ENCODE measurements at places on chromosomes 12 and 14. TPM values are rescaled to one million over a fixed set of nuclear protein-coding genes. Genes with fewer than 3 reads are reported as not detected.
A peak's percentile ranks its signal among the peaks of the same experiment; 100 is the strongest.

Gene KRT76
- total RNA-seq: not detected

- peak; percentile 76 for DNase-seq
Observed at GRCh38 chr12:52082988-52083637, 3.6 kb downstream of the SMIM41 start.

GRCh38 chr14:61368114-61368710 is 46.8 kb downstream of the PRKCH start:
- no peak for DNase-seq

Gene GYS2
- not detected for total RNA-seq

Gene LIN7A
- 0.19 TPM for total RNA-seq

DNA sequence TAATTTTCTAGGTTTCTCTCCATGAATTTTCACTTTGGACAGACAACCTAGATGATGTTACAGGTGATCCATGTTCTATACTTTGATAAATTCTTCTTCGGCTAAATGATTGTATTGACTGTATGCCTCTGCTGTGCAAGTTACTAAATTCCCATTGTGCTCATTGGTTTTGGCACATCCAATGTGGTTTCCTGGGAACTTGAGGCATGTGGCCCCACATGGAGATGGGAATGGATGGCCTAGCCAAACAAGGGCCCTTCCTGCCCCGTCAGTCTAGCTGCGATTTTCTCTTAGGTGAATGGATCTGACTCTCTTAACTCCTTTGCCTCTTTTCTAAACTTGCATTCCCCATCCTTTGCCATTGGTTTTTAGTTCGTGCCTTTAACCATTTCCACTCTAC is 186.2 kb downstream of the PELI2 start:
- no peak for DNase-seq

DNA sequence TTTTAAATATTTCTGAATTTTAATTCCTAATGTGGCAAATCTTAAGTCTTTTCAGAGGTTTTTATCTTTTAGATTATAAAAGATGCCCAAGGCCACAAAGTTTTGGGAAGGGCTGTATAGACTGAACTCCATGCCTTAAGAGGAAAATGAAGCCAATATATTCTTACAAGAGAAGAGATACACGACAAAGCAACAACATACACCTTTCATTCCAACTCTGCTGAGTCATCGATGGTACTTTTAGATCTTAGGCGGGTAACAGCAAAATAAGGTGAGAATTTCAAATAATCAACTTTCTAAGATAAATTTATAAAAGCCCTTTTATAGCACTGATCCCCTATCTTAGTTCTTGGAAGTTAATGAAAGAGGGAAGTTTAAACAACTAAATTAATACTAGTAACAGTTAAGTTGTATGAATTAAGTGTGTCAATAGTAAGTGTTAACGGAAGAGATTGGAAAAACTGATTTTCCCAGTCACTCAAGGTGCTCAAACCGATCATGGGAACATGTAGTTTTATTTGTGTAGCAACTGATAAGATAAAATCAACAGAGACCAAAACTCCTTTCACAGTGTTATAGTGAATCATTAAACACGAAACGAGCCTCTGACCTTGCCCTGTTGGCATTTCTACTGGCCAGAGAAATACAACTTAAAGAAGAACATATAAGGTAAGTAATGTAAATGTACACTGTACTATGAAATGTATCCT is 18.8 kb upstream of the PIK3C2G start:
- no peak for DNase-seq

DNA sequence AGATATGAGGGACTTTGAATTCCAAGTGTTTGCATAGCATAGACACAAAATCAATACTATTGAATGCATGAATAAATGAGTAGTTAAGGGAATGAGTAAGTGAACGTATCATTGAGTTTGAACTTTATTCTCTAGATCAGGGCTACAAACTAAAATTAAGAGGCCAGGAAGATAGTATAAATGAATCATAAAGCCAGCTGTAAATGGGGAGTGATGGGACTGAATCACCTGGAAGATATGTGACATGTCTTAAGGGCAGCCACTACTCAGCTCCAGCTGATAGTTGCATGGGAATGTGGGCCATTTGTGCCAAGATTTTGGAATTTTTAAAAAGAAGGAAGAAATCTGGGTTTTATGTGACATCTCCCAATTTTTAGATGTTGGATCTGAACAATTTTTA is 229.9 kb downstream of the AKAP6 start:
- DNase-seq: no peak

Gene TMED10
- 313 TPM for total RNA-seq

DNA sequence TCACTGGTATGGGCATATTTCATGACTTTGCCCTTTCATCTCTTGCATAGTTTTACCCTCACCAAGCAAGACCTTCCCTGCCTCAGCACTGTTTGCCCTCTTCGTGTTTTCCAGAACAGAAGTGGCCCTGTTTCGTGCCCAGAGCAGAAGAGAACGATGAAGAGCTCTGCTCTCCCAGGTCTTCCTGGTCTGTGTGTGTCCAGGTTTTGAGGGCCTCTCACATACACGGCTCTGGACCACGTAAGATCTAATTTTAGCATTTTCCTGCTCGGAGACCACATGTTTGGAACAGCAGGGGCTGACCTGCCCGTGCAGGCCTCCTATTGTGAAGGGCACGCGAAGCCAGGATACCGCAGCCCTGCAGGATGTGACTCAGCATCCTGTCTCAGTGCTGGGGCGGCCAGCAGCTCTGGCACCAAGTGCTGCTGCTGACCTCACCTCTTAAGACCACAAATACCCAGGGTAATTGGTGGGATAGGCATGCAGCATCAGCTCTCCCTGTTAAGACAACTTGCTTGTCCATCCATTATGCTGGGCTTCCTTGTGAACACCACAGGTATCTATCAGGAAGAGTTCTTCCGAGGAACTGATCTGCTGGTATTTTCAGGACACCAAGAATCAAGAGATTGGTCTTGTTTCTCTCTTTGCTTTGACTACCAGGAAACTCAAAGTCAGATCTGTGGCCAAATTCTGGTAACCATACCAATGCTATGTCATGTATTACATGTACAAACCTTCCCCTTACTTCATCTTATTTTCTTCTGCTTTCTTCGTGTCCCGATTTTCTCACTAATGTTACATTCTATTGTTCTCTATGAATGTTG is 19.0 kb downstream of the SSH1 start:
- DNase-seq: peak; percentile 100

Gene CRACR2A
- total RNA-seq: 8.8 TPM

GRCh38 chr12:8054816-8055215 is 11.3 kb downstream of the C3AR1 start:
- DNase-seq: no peak

- no peak for DNase-seq
Observed at GRCh38 chr12:12951504-12951903, 466 bp downstream of the GPRC5D start.

Gene KRT3
- total RNA-seq: not detected

- DNase-seq: no peak
Observed at GRCh38 chr14:50085570-50086320, 30.6 kb downstream of the VCPKMT start.

Gene PLEKHG7
- total RNA-seq: not detected

Gene TAC3
- not detected for total RNA-seq

Gene OTUB2
- total RNA-seq: 0.84 TPM

GRCh38 chr12:124558313-124558712 is 9.1 kb downstream of the NCOR2 start:
- no peak for DNase-seq

Gene ZFP36L1
- 72.2 TPM for total RNA-seq

- DNase-seq: no peak
Observed at GRCh38 chr14:27012641-27013040, 414.8 kb upstream of the NOVA1 start.

DNA sequence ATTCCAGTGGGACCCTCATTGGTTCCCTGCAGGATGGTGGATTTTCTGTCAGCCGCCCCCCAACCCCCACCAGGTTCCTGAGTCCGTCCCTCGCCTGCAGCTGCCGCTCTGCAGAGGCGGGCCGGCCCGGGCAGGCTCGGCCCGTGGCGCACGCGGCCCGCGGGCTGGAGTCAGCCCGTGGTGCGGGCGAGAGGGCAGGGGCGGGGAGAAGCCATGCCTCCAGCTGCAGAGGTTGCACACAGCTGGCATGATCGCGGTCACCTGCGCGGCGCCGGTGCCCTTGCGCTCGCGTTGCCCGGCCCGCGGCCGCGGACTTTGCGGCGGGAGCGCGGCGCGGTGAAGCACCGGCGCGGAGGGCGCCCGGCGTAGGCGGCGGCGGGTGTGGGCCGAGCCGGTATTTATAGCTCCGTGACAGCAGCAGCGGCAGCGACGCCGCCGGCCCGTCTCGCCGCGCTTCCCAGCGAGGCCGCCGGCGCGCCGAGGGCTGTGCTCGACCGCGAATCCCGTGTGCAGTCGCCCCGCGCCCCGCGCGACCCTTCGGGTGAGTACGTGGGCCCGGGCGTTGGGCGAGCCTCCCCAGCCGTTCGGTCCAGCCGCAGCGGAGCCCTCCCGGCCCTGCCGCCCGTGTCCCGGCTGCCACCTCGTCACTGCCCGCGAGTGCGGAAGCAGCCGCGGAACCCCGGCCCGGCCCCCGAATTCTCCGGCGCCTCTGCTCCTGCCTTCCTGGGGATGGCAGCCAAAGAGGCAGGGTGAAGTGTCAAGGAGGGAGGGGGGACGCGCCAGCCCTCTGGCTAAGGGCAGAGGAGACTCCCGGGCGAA is at the start of gene TMEM117:
Gene TMEM117 (plus strand): TSS at position 426 of the 819 bp plus-strand sequence.
- peak; percentile 54 for DNase-seq

Gene SETD1B
- 2.7 TPM for total RNA-seq

Gene TGM1
- total RNA-seq: 0.17 TPM

Gene RNASE7
- total RNA-seq: not detected

DNA sequence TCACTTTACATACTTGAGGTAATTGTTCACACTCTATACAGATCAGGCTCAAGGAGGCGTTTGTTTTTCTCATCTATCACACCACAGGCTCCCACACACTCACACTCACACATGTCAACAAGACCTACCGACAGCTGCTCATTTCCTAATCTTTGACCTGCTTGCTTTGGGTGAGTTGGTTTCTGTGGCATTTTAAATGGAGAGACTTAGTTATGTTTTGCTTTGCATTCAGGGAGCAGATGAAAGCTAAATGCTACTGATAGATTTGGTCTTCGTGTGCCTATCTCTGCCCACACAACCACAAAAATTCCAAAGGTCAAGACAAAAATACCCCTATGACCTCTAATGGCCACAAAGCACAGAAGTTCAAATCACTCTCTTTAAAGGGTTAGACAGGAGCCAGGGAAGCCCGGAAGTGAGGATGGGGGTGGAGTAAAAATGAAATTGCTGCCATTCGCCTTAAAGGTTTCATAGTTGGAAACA is 203.5 kb upstream of the G2E3 start:
- no peak for DNase-seq

Gene CYP27B1
- 0.47 TPM for total RNA-seq

DNA sequence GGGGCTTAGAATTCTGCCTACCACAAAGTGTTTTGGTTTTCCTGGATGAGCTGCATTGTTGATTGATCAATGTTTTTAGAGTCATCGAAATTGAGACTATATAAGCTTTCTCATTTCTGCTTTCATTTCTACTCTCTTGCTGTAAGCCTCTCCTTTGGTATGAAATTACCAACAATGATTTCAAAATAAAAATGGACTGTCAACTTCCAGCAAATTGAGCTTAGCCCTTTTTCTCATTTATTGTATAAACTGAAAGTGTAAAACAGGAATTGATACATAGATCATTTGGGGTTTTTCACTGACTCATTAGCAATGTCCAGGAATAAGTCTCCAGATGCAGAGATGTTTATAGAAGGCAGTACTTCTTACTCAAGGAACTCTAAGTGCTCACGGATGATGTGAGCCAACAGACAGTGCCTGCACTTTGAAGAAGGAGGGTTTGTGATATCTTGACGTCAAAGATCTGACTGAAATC is 20.0 kb upstream of the PCNX1 start:
- no peak for DNase-seq

GRCh38 chr14:34843011-34843554 is 32.1 kb downstream of the BAZ1A start:
- peak; percentile 57 for DNase-seq

Gene LGMN
- 76.6 TPM for total RNA-seq

GRCh38 chr14:104805326-104805678 is 4.4 kb downstream of the ZBTB42 start:
- DNase-seq: no peak

GRCh38 chr14:66739826-66740225 is 231.9 kb downstream of the GPHN start:
- no peak for DNase-seq

- no peak for DNase-seq
Observed at GRCh38 chr12:45621703-45622102, 107.8 kb upstream of the ARID2 start.

Gene CCDC175
- not detected for total RNA-seq

Gene FAM90A1
- total RNA-seq: not detected

Gene UNC79
- total RNA-seq: under 0.01 TPM

GRCh38 chr12:5171701-5172100 is 128.0 kb downstream of the KCNA5 start:
- peak; percentile 57 for DNase-seq

Gene WSCD2
- not detected for total RNA-seq

Measured in dermis blood vessel endothelial cell (primary cell).